ENCODE measurements at places on chromosomes 5 and 9. TPM values are rescaled to one million over a fixed set of nuclear protein-coding genes. Genes with fewer than 3 reads are reported as not detected.

The PCDHGA12 gene
- not detected for total RNA-seq

The NTRK2 gene
- not detected for total RNA-seq

The PRRX2 gene
- total RNA-seq = not detected

- DNase-seq = peak; percentile 36
Measured at GRCh38 chr5:172454358-172455086, at the start of gene SH3PXD2B. Gene SH3PXD2B, minus strand, starts transcription at chr5:172454525. Its CDS starts 173 bp downstream, at chr5:172454352.

DNA sequence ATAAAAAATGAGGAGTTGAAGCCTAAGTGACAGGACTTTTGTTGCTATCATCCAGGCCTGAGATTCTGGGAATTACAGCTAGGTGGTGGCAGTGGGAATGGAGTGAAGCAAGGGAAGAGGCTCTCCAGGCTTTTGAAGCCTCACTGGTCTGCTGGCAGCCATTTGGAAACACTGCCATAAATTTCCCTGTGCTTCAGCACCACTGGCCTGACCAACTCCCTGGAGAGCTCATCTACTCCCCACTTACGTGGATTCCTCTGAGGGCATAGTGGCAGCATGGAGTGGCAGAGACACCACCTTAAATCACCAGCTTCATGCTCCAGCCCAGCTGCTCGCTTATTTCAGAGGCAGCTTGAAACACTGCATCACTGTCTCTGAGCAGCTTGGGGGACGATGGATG is 518.2 kb downstream of the TLR4 start:
- DNase-seq = no peak

GRCh38 chr5:156121882-156122281 is 205.1 kb upstream of the SGCD start:
- no peak for DNase-seq

- DNase-seq = no peak
Measured at GRCh38 chr5:146005264-146005663, 68.9 kb downstream of the SH3RF2 start.

- no peak for DNase-seq
Measured at GRCh38 chr5:180043377-180043776, 28.2 kb downstream of the RNF130 start.
